ENCODE measurements at places on chromosomes 5 and 9.
A peak's percentile ranks its signal among the peaks of the same experiment; 100 is the strongest.

- no peak for DNase-seq
Observed at GRCh38 chr9:109908459-109909390, 128.7 kb downstream of the PALM2AKAP2 start.

GRCh38 chr9:23123048-23123632, 676.5 kb downstream of the DMRTA1 start:
- peak; percentile 61 for DNase-seq

- no peak for DNase-seq
Observed at GRCh38 chr5:38569180-38569579, 12.7 kb upstream of the LIFR start.

- DNase-seq, result no peak
Observed at GRCh38 chr9:99929652-99930051, 23.2 kb downstream of the STX17 start.

DNA sequence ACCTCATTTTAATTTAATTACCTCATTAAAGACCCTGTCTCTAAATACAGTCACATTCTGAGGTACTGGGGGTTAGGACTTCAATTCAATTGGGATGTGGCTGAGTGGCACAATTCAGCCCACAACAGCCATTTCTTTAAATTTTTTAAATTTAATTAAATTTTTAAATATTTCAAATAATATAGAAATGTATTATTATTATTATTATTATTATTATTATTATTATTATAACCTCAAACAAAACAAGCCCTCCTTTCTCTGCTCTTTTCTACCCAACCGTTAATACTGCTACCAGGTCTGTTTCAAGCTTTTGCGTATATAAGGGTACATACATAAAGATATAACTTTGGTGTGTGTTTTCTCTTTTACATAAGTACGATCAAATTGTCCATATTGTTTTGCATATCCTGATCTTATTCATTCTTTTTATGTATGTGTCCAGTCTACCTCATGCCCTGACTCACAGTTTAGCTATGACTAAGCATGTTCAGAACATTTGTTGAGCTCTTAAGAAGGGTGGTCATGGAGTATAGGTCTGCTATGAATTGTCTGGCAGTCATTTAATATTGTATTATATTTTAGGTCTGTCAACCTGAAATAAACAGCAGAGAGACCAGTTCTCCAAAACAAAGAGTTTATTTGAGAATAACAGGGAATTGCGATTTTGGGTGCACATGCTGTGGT, 16.1 kb upstream of the RAB14 start:
- peak; percentile 27 for DNase-seq

DNA sequence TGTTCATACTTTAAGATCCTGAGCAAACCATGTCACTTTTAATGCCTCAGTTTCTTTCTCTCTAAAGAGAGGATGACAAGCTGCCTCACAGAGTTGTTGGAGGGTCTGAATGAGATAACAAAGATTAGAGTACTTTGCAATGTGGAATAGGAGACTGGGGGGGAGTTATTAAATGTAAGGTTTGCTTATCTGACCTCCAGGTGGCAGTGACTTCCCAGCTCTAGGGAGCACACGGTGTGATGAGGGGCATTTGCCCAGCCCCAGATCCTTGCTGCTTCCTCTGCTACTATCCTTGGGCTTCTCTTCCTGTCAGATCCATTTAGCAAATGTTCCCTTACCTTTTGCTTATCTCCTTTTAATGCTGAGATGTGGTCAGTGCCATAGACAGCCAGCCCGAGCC, 30.7 kb downstream of the ENHO start:
- peak; percentile 19 for DNase-seq

GRCh38 chr5:154115291-154115690, 75.2 kb upstream of the GALNT10 start:
- no peak for DNase-seq

DNA sequence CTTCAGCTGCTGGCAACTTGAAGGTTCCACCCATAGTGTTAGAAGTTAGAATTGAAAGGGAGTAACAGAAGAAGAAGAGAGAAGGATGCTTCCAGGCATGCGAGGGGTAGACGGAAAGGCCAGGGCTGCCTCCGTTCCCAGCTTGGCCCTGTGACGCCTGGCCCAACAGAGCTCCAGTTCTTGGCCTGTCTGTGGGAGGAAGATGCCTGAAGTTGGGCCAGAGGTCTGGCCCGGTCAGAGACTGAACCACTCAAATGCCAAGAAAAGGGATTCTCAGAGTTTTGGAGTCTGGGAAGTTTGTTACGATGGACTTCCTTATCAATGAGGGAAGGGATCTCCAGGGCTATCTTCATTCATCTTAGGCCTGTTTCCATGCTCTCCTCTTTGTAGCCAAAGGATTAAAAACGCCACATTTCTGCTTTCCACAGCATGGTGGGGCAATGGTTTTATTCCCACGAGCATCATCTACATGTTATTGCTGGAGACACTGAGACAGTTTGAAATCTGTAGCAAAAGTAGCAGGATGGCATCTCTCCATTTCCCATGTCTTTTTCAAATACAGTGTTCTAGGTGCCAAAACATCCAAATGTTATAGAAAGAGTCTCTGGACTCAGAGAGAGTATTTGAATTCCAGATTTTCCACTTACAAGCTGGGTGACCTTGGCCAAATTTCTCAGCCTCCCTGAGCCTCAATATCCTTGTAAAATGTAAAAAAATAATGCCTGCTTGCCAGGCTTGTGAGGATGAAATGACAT, 65.4 kb upstream of the ANKRD55 start:
- no peak for DNase-seq

GRCh38 chr5:181054138-181054537, 14.1 kb downstream of the BTNL9 start:
- no peak for DNase-seq

DNA sequence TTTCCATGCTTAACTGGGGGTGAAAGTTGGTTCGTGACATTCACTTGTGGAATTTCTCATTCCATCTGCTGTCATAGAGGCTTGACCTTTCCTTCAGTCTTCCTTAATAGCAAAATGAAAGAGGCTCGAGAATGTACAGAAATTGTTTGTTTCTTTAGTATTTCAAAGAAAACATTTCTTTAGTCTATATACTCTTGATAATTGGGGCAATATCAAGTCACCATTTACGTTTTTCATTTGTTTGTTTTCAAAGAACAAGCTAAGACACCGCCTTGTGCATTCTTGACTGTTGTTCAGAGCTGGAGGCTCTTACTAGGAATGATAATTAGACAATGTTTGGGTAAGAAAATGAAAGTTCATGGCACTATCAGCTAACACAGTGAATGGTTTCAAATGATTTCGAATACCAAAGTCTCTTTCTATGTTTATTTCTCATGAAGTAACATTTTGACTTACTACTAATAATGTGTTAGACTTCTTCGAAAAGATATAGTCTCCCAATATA, 835.4 kb downstream of the SEMA5A start:
- no peak for DNase-seq

DNA sequence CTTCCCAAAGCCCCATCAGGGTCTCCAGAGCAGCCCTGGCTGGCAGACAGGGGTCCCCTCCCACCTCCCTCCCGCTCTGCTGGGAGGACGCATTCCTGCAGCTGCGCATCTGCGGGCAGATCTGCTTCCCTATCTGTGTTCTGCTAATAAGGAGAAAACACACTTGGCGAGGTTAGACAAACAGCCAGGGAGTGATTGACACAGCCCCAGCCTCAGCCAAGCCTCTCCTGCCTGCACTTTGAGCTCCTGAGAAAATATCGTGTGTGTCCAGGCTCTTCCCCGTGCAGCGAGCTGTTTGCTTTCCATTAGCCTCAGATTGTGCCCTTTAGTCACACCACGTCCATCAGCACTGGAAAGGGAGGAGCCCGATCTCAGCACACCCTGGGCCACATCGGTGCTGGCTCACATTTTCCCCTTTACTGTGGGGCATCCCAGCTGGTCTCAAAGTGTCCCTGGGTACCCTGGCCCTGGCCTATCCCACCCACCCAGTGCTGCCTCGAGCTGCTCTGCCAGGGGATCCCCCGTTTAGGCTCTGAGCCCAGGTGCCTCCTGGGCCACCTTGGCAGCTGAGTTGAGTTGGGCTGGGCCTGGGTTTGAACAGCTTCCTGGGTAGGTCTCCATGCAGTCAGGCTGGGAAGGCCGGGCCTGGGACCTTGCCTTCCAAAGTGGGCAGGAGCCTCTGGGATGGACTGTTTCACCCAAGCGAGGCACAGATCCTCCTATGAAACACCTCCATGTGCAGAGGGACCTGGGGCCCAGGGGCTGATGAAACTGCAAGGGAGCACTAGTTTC, 61.1 kb downstream of the BARX1 start:
- peak; percentile 92 for DNase-seq

DNA sequence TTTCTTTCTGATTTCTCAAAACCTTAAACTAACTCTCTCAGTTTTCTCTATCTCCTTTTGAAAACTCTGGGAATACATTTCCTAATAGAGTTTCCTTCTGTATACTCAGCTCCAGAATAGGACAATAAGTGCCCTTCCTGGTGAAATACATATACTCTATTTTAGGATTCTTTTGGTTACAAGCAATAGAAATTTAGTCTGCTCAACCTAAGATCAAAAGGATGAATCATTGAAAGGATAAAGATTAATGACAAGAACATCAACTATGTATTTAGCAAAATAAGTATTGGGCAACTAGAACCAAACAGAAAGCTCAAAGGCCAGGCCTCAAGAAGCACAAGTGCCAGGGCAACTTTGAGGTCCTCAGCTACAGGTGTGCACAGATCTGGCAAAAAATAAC, 127.1 kb downstream of the ADAMTSL1 start:
- no peak for DNase-seq

DNA sequence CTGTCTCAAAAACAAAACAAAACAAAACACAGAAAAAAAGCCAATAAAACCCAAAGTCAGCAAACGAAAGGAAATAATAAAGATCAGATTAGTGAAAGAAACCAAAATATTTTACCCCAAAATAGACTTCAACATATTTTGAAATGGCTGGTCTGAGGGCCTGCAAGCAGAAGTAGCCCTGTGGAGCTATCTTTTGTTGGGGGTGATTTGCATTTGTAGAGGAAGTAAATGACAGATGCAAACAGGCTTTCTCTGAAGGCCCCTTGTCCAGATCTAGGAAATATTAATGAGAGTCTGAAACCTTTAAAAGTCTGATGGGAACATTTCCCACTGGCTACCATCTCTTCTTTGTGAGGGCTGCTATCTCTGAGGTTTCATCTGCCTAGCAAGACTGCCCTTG, 74.0 kb downstream of the GCNT4 start:
- no peak for DNase-seq

DNA sequence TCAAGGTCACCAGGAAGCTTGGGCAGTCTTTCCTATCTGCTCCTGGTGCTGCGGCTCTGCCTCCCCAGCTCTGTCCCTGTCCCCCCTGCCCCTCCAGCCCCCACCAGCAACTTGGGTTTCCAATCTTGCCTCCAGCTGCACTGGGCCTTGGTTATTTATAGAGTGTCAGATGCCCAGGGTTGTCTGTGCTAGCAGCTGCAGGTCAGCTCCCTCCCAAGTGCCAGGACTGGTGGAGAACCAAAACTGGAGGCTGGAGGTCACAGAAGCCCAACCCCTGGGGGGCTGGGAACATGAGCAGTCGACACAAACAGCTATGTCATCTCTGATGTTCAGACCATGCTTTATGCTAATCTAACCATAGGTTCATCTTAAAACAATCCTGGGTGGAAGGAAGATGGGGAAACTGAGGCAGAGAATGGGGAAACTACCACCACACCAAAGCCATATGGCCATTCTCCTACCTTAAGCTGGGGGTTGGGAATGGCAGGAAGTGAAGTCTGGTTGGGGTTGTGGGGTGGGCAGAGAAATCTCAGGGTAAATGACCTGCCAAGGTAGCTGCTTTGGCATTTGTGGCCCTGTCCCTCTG, 1.7 kb downstream of the TPM2 start:
- DNase-seq, result no peak

- no peak for DNase-seq
Observed at GRCh38 chr5:78574731-78575161, 73.8 kb downstream of the LHFPL2 start.

- DNase-seq, result no peak
Observed at GRCh38 chr5:173669483-173669882, 53.0 kb upstream of the BOD1 start.

DNA sequence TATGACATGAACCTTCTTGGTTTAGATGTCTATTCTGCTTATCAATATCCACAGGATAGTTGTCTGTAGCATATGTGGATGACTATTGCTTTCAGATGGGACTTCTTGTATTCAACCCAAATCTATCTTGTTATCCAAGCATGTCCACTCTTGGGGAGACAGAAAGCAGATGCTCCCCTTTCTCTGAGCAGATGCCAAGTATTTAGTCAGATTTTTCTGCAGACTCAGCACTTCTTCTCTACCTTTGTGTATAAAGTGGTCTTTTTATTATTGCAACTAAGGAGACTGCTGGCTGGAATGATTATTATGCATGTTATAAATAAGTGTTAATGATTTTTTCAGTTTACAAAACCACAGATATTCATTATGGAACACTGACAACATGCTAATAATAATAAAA, 45.1 kb upstream of the ASTN2 start:
- DNase-seq, result no peak

DNA sequence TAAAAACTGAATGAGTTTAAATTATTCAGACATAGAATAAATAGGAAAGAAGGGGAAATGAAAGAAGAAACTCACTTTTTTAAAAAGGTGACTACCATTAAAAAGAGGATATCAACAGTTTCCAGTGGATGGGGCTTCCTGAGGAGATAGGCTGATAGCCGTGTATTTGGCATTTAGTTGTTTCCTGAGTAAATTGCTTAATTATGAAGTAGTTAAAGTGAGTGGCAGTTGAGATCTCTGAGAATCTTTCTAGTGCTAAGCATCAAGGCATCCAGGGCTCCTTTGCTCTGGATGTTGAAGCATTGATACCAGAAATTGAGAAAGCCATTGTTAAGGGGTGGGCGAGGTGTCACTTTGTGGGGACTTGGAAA, 2.7 kb downstream of the TNFAIP8 start:
- no peak for DNase-seq

GRCh38 chr9:79390781-79391770, 180.7 kb upstream of the TLE4 start:
- no peak for DNase-seq

- DNase-seq, result no peak
Observed at GRCh38 chr9:137374131-137374845, 48.7 kb downstream of the EXD3 start.

- DNase-seq, result no peak
Observed at GRCh38 chr5:76617675-76618074, 5.5 kb downstream of the F2RL2 start.

GRCh38 chr5:141734501-141735229, 52.6 kb upstream of the ARAP3 start:
- peak; percentile 88 for DNase-seq

- DNase-seq, result no peak
Observed at GRCh38 chr9:129282272-129282671, 104.2 kb upstream of the IER5L start.

Measured in DMS53 (cell line).